ENCODE measurements at places on chromosomes 13 and 19.

GRCh38 chr19:57771417-57771816, 1.9 kb downstream of the ZNF586 start:
- DNase-seq, result no peak

DNA sequence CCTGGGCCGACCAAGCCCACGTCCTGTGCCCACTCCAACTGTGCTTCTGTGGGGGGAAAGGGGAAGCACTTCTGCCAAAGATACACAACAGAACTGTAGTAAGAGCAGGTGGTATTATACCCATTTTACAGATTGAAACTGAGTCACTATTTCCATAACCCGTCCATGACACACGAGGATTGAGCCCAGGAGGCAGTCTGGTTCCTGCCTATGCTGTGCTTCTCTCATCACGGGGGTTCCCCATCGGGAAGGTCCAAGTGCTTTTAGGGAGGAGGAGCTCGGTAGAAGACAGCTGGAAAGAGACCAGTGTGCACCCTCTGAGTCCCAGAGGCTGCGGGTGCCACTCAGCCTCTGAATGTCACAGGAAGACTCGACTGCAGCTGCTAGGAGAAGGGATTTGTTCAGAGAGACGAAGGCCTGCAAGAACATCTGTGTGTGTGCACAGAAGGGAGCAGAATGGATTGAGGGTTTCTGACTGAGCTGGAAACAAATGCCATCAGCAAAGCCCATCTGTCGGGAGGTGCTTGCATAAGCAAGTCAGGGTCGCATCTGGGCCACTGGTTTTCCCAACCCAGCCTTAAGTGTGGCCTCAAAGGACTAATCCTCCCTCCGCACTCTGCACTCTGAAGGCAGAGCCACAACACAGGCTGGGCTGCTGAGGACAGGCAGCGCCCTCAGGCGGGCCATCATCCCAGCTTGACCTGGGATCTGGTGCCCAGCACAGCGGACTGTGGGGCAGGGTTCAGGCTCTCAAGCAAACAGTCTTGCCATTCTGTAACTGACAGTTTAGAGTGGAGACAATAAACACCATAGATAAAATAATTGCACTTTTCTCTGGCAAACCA, 150.0 kb downstream of the DPF1 start:
- DNase-seq, result no peak

DNA sequence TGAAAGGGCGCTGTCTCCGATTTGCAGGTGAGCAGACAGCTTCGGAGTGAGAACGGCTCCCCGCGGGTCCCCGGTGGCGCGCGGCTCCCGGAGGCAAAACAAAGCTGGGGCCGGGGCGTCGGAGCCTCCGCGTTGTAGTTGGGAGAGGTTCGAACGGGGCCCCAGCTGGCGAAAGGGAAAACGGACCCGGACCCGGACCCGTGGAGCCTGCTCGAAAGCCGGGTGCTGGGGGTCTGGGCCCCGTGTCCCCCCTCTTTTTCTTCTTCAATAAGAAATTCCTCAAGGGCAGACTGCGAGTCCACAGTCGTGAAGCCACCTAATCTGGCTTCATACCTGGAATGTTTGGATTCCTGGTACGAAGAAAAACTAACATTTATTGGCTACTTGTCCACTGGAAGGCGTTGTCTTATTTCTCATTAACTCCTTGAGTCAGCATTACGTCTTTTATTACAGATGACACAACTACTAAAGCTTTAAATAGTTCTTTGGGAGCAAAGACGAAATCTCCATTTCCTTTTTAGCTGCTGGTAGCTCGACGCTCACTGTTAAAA, 632 bp upstream of the MTIF3 start:
- DNase-seq, result peak; percentile 55

DNA sequence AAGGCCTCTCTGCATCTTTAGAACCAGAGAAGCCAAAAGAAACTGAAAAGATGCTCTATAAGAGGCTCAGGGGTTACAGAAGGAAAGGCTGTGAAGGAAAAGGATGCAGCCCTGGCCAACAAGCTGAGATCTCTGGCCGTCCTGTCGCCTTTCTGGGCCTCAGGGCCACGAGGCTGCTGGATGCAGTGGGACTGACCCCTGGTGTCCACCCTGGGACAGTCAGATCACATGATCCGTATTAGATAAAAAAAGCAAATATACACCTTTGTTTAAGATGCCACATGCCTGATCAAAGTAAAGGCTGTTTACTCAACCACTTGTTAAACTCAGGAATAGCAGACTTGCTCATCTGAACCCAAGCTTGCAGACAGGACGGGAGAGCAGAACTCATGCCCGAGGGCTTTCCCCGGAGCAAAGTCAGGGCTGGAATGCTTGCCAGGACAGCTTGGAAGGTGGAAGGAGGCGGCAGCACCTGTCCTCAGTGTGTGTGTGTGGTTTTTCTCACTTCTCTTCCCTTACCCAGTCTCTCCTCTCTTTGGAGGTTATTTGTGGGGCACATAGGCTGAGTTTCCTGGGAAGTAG, 206.5 kb upstream of the TSHZ3 start:
- DNase-seq, result no peak

DNA sequence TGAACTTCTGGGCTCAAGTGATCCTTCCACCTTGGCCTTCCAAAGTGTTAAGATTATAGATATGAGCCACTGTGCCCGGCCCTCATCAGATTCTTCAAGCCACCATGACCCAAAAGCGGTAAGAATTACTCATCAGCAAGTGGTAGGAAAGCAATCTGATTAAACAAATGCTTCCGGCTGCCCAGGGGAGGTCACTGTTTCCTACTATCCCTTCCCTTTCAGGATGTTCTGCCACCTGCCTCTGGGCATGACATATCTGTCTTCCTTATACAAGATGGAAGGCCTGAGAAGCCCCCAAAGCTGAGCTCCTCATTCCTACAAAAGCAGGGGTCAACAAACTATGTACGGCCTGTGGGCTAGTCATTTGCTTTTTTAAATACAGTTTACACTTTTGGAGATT, 7.0 kb downstream of the ABHD8 start:
- DNase-seq, result no peak

DNA sequence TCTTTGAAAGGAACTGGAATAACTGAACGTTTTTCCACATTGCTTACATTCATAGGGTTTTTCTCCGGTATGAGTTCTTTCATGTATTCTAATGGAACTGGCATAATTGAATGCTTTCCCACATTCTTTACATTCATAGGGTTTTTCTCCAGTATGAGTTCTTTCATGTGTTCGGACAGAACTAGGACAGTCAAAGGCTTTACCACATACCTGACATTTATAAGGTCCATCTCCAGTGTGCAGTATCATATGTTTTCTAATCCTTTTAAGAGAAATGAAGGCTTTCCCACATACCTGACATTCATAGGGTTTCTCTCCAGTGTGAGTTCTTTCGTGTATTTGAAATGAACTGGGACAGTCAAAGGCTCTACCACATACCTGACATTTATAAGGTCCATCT, 24.7 kb downstream of the ZNF564 start:
- no peak for DNase-seq

DNA sequence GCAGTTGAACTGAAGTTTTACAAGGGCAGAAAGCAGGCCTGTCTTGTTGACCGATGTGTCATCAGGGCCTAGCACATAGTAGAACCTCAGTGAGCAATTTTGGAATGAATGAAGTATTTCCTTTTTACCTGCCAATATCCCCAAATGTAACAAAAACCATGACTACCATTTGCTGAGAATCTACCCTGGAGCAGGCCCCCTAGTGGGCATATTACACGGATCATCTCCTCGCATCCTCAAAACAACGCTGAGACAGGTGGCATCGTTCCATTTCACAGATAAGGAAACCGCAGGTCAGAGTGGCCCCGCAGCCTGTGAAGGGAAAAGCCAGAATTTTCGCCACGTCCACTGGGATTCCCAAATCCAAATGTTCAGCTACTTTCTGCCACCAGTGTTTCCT, 77.9 kb downstream of the CACNA1A start:
- DNase-seq, result peak; percentile 49

DNA sequence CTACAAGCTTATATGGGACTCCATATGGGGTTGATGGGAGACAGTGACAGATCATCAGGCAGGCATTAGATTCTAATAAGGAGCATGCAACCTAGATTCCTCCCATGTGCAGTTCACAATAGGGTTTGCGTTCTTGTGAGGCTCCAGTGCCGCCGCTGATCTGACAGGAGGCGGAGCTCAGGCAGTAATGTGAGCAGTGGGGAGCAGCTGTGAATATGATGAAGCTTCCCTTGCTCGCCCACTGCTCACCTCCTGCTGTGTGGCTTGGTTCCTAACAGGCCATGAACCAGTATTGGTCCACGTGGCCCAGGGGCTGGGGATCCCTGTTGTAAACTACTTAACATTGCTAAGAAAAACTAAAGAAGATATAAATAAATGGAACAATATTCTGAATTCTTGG, 378.4 kb downstream of the KCNRG start:
- no peak for DNase-seq

DNA sequence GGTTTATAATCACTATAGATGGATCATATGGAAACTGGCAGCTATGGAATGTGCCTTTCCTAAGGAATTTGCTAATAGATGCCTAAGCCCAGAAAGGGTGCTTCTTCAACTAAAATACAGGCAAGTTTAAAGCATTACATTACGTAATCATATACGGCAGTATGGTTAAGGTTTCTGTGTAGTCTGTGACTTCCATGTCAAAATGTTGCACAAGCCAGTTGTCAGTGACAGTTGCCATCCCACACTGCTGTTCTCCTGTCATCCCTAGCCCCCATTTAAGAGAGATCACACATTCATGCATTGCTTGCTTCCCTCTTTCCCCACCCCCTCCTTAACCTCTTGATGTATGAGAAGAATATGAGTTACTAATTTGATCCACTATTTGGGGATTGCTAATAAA, 47.3 kb downstream of the BRCA2 start:
- DNase-seq, result no peak

DNA sequence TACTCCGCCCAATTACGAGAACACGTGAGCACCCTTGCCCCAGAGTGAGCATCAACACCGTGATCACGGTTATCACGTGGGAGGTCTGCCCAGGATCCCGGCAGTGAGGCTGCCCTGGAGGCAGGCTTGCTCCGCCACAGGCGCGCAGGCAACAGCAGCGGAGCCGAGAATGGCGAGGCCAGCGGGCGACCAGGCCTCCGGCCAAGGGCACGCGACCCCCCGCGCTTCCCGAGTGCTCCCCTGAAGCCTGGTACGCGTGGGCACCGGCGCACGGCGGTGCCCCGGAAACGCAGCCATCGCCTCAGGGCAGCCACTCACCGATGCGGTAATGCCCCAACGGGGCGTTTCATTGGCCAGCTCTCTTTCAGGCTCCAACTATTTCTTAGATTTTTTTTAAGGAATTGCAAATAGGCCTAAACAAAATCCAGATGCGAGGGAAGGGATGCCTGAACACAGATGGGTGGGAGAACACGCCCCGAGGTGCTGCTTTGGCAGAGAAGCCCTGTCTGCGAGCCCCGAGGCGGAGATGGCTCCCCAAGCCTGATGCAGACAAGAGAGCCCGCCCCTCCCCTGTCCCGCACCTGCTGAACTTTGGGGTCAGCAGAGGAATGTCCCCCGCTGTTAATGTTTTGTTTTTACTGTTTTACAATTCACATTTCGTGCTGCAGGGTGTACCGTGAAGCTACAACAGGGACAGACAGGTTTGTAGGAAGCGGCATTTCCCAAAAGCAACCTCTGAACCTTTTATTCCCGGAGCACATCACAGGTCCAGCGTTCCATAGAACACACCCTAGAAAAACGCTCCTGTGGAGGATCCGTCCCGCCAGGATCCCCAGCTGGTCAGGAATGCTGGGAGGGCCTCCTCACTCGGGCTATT, 132.7 kb downstream of the ZDHHC20 start:
- peak; percentile 18 for DNase-seq

GRCh38 chr13:71775966-71776365, 91.0 kb downstream of the DACH1 start:
- DNase-seq, result no peak

- no peak for DNase-seq
Measured at GRCh38 chr13:112916296-112916695, 52.7 kb upstream of the MCF2L start.

DNA sequence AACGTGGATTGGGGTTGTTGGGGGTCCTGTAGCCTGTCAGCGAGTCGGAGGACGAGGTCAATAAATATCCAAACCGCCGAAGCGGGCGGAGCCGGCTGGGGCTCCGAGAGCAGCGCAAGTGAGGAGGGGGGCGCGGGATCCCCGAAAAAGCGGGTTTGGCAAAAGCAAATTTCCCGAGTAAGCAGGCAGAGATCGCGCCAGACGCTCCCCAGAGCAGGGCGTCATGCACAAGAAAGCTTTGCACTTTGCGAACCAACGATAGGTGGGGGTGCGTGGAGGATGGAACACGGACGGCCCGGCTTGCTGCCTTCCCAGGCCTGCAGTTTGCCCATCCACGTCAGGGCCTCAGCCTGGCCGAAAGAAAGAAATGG, 754 bp upstream of the SIX5 start:
- peak; percentile 65 for DNase-seq

- no peak for DNase-seq
Measured at GRCh38 chr13:108573455-108573854, 56.0 kb upstream of the MYO16 start.

GRCh38 chr13:45167611-45168554, 33.0 kb downstream of the KCTD4 start:
- peak; percentile 25 for DNase-seq

DNA sequence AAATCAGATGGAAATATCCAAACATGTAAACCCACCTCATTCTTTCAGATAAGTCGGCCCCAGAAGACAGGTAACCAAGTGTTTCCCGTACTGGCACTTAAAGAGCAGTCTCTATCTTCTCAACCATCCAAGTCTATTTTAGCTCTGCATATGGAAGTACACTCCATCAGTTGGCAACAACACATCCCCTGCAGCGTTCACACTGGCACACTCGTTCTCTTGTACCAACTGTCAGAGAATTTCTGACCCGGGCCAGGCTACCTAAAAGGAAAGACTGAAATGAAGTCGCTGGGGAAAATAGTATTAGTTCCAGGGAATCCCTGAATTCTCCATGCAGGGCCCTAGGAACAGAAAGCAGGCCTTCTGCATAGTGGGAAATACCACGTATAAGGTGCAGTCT, 109.3 kb downstream of the RXFP2 start:
- no peak for DNase-seq

- no peak for DNase-seq
Measured at GRCh38 chr19:56153507-56153906, 12.4 kb downstream of the ZNF444 start.

GRCh38 chr19:46373491-46374359, 26.8 kb downstream of the PPP5C start:
- DNase-seq, result peak; percentile 48

GRCh38 chr13:110576070-110576394, 14.5 kb upstream of the RAB20 start:
- DNase-seq, result no peak

- no peak for DNase-seq
Measured at GRCh38 chr19:4446704-4447200, 10.8 kb downstream of the UBXN6 start.

DNA sequence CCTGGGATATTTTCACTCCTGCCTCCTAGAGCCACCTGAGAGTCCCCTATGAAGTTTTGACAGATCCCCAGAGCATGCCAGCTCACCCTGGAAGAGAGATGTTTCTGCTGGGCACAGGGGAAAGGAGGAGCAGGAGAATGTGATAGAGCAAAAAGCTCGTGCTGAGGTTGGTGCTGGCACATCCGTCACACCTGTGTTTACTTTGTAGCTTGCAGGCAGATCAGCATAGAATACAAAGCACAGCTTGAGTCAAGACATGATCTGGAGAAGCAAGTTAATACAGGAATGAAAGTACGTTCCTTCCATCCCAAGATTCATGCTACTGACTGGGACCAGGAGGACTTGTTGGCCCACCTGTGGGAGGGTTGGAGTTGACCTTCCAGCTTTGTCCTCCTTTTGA, 46.1 kb downstream of the HSPH1 start:
- no peak for DNase-seq
